ENCODE measurements at places on chromosomes 3 and 15. TPM values are rescaled to one million over a fixed set of nuclear protein-coding genes. Genes with fewer than 3 reads are reported as not detected.

TMEM108 gene
- total RNA-seq: not detected

MYH15 gene
- 0.19 TPM for total RNA-seq

REC114 gene
- total RNA-seq: not detected

DCUN1D1 gene
- 39.1 TPM for total RNA-seq

SLC28A1 gene
- total RNA-seq: not detected

MAPK6 gene
- total RNA-seq: 106 TPM

LTF gene
- total RNA-seq: not detected
